ENCODE measurements at places on chromosomes 5 and 9.

GRCh38 chr5:40560474-40561110, 119.1 kb upstream of the PTGER4 start:
- DNase-seq = no peak

DNA sequence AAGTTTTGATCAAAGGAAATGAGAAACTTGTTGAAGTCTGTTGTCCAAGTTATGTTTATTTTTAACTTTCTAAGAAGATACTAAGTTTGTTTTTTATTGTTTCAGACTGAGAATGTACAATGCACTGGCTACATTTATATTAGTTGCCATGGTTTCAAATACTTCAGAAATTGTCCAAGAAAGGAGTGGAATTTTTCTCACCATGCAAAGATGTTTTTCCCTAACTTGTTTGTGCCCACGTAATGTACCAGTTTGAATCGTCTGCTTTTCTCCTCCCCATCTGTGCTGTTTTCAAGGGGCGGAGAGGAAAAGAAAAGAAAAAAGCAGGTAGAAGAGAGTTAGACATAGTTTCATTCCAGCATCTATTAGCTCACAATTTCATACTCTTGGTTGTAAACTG, 407.0 kb downstream of the KCTD16 start:
- no peak for DNase-seq

- no peak for DNase-seq
Measured at GRCh38 chr5:9207817-9208418, 338.0 kb downstream of the SEMA5A start.

DNA sequence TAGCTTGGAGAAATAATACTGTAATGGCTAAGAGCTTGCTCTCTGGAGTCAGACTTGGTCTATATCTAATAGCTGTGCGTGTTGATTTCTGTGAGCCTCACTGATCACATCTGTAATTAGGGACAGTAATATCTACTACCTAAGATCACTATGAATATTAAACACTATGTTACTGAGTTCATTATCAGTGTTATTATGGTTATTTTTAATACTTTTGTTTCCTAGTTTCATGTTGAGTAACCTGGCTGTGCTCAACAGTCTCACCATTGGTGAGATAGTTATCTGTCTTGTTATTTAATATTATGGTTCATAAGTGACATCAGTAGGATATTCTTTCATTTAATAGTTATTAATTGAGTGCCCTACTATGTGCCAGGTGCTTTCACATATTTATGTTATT, 22.4 kb upstream of the CAVIN4 start:
- no peak for DNase-seq

- DNase-seq = no peak
Measured at GRCh38 chr5:133274597-133274935, 222.8 kb downstream of the HSPA4 start.

DNA sequence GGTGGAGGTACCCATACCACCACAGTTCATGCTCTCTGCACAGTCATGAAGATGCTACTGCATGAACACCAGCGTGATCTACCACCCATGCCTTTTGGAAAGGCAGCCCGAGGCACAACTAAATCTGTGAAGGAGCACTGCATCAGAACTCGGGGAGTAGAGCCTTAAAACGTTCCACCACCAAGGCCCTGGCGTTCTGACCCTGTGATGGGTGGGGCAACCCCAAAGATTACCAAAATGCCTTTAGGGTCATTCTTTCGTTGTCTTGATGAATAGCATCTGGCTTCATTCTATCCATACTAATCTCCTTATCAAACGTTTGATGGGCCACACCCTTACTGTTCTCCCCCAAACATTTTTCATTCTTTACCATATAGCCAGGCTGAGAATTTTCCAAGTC, 97.9 kb downstream of the ADAMTS6 start:
- DNase-seq = no peak

DNA sequence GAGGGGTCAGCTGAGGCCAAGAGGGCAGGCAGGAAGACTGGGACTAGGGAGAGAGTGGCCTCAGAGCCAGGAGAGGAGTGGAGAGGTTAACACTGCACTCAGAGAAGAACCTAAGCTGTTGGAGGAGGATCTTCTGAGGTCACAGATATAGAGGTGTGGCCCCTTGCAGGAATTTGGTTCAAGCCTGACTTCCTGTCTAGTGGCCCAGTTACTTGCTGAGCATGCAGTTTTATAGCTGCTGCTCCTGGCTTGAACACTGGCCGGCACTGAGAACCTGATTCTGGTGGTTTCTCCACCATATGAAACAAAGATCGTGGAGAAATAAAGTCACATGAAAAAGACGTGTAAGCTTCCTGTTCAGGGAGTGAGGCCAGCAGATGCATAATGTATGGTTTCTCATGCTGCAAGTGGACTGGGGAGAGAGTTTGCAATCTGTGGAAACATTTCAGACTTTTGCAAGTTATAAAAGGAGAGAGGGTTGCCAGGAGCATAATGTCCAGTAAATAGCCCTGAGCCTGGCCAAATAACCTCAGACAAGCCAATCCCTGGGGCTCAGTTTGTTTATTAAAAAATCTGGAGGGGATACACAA, 82.6 kb downstream of the GALNT10 start:
- no peak for DNase-seq

GRCh38 chr9:70525519-70525918, 111.1 kb upstream of the KLF9 start:
- DNase-seq = no peak

DNA sequence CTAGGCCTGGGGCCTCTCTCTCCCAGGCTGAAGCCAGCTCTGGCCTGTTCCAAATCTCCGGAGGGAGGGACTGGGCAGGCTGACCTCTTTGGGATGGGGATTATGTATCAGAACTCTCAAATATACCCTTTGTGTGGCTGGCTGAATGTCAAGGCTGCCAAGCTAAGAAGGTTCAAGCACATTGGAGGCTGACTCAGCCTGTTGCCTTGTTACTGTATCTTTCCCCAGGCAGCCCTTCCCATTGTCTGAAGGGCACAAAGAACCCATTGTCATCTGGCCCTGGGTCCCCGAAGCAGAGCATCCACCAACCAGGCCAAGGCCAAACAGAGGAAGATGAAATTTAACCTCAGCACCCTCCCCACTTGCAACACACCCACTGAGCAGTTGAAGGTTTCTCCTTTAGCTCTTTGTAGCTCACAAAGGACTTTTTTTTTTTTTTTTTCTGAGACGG, 7.3 kb upstream of the SPARC start:
- no peak for DNase-seq

- peak; percentile 87 for DNase-seq
Measured at GRCh38 chr9:124868511-124869465, 6.9 kb downstream of the ARPC5L start.

DNA sequence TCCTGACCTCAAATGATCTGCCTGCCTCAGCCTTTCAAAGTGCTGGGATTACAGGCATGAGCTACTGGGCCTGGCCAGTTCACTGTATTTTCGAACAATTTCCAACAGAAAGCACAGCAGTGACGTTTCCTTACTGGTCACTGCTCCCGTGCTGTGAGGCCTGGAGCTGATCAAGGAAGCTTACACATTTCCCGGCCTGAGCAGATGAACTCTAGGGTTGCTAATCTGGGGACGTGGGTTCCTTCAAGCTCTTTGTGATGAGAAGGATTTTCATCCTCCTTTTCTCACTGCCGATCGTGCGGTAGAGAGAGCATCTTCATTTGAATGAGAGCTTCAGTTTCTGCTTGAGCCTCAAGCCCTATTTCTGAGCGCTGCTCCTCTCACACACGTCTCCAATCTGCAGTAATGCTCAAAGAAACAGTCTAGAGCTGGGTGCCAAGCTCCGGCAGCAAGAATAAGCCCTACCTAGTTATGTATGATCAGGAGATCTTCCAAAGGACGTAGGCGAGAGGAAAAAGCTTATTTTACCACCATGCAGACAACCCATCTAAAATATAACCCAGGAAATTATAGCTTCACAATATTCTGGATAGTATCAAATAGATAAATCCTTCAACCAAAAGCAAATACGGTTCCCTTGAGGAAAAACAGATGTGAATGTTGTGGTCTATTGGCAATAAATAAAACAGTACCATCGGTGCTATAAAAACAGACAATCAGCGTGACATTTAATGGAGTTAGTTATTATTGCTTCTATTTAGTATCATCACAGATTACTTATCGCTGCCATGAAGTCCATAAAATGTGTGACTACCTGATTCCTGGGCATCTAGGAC, 7.3 kb upstream of the SPATA24 start:
- DNase-seq = no peak
